Activated T-helper 17 cell treated with anti-CD3 and anti-CD28 coated beads, Interleukin-2, amount 50 U/mL, for 72 hours (primary cell): ENCODE measurements at places on chromosomes 4 and X.

DNA sequence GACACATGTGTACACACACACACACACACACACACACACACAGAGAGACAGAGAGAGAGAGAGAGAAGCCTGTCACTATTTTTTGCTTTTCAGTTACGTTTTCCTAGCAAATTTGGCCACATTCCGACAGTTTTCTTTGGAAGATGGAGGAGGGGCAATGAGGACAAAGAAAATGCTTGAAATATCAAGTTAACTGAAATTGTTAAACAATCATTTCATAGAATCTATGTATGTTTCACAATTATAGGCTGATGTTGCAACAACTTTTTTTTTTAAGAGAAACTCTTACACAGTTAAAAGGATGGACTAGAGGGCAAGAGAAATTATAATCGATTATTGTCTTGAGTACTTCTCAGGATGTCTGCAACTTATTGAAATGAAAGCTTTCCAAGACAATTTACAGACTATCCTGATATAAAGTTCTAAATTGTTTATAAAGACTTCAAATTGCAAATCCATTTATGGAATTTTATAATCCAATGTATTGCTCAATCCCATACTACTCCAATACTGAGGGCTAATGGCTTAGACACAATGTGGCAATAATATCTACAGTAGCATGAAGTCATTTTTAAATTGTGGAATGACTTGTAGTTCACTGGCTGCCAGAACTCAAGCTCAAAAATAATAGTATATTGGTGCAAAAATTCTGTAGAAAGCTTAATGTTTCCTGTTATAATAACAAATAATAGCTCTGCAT, 647.0 kb upstream of the PCDH7 start:
- ATAC-seq = no peak

DNA sequence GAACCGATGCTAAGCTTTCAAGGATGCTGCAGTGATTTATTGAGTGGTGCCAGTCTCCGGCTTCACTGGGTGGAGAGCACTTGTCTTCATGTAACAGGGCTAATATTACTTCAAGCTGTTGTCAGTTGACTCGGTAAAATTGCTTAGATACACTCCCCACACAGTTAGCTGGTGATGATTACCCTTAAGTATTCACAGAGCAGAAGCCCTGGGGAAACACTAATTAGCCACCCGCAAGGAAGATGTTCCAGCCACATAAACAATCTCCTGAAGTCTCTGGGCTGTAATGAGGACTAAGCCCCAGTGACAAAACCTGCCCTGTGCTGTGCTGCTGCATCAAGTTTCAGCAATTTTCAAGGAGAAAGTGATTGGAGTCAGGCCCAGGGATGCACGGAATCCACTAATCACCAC, 37.3 kb upstream of the GK2 start:
- no peak for ATAC-seq

DNA sequence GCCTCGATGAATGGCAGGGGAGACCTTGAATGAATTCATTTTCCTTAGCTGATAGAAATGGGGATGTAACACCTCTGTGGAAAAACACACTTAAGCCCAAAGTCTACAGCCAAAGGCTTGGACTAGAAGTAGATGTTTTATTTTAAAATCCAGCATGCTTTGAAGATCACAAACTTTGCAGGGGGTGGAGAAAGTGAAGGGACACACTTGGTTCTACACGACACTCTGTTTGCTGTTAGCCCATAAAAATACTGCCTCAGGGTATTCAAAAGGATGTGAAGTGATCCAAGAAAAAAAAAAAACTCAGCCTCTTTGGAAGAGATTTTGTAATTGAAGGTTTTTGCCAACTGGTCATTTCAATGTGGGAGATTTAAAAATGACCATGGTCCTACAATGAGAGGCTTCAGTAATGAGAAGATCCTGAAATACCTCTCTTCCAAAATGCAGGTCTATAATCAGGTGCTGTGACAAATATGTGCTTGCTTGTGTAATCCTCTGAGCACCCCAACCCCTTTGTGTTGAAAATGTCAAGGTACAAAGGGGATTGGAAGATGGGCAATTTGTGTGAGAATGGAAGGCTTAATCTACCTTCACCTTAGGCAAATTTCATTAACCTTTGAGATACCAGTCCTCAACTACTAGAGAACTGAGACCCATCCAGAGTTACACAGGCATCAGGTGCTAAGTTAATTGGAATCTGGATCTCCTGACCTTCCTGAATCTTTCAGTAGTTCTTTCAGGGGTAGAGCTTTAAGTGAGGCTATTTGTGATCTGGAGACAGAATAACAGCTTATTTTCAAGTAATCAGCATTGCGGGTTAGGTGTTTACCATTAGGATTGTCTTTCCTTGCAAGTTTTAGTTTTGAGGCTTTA, 82.5 kb downstream of the HS6ST2 start:
- ATAC-seq = no peak

- ATAC-seq = no peak
Observed at GRCh38 chr4:160485071-160485687, 1382.3 kb downstream of the RAPGEF2 start.

DNA sequence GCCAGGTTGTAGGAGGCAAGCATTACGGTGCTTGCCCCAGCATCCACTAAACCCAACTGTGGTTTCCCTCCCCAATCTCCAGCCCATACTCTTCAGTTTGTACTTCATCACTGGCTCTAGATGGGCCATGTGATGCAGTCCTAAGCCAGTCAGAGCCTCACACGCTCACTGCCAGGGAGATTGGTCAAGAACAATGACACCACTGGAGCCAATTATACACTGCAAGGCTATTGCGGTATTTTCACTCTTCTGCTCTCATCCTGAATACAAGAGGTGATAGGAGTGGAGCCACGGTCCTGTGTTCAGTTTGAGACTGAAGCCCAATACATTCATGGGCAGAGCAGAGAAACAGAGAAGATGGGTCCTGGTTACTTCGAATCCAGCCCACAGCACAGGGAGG, 58.4 kb downstream of the SEPSECS start:
- no peak for ATAC-seq

- peak; percentile 56 for ATAC-seq
Observed at GRCh38 chr4:17664755-17665154, 50.3 kb downstream of the MED28 start.

DNA sequence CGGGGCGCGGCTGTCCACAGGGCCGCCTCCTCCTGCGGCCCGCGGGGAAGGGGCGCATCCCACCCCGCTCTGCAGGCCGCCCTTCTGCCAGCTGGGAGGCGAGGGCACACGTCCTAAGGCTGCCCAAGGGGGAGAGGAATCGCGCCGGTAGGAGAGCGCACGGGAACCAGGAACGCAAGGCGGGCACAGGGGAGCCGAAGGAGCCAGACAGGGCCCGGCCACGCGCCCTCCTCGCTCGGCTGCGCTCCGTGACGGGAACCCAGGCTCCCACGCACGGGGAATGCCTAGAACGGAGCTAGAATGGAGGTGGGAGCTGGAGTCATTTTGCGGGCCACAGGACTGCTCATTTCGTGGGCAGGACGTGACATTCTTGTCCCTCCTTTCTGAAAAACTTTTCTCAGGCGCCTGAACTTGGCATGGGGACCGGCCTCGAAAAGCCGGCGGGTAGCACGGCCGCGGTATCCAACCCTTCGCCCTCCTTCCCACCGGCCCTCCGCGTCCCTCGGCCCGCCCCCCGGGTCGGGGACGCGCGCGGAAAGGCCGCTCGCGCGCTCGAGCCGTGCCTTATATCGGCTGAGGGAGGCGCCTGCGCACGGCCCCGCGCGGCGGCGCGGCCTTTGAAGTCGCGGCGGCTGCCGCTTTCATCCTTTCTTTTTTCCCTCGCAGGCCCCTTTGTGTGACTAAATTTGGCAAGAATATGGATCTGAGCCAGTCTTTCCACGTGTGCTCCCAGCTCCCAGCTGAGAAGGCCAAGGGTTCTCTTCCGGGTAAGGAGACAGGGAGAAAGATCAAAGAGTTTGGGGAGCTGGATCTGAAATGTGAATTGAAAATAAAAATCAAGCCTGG, 4.2 kb upstream of the LEF1 start:
- peak; percentile 58 for ATAC-seq

DNA sequence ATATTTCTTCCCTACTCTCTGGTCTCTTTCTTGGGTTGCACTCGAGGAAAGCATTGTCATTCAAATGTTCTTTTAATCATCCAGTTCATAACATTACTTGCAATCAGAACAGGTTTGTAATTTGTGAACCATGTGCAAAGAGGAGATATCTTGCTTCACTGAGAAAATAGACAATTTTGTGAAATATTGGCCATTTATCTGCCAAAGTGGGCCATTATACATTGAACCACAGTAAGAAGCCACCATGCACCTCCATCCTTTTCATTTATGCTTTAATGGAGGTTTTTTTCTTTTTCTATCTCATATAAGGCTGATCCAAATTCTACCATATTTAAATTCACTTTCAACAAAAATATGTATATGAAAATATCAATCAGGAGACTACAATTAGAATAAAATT, 335.3 kb upstream of the AADAT start:
- no peak for ATAC-seq

DNA sequence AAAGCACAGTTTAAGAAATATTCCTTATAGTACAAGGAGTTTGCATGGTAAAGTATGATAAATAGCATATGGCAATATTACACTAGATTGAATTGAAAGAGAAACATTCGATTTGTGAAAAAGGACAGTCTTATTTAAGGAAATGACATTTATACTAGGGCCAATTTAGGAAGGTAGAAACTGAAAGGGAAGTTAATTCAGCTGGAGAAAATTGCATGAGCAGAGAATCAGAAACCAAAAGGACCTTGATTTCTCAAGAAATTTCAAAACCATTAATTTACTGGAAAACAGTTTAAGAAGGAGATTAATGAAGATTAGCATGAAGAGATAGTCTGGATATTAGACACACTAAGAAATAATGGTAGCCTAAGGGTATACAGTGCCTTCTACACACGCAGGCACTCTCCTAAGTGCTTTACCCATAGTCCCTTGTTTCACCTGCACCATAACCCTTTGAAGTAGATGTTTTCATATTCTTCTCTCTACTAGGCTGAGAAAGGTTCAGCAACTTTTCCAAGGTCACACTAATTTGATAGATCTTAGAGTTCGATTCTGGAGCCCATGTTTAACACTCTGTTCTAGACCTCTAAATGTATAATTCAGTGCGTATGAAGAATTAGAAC, 259.1 kb upstream of the SLIT2 start:
- ATAC-seq = no peak

DNA sequence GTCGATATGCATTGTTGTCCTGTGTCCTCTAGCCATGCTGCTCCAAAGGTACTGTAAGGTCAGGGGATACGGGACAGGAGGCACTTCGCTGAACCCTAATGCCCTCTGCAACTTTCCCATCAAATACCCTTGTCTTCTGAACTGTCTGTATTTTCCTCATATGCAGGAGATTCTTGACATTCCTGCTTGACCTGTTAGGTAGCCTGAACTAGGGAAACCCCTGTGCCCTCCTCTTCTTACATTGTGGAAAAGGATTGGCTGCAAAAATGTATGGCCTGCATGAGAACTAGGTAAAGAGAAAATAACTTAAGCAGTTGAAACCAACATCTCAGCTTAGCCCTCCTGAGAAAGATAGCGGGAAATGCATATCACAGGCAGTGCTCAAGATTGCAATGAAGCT, 11.4 kb downstream of the RTL8B start:
- no peak for ATAC-seq

DNA sequence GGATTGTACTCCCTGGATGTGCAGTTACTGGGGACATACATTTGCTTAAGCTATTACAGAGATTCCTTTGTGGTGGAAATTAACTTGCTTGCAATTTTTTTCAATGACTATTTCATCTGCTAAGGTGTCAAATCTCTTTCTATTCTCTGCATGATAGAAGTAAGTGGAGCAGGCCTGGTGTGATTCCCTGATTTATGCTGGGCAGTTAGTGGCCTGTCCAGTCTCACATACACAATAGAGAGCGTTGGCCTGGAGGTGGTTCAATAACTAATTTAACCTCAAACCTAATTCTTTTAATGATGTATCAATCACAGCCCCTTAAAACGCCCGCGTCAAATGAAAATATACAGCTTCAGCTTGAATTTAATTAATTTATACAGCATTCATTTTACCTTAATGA, 28.5 kb downstream of the VCX3A start:
- no peak for ATAC-seq

DNA sequence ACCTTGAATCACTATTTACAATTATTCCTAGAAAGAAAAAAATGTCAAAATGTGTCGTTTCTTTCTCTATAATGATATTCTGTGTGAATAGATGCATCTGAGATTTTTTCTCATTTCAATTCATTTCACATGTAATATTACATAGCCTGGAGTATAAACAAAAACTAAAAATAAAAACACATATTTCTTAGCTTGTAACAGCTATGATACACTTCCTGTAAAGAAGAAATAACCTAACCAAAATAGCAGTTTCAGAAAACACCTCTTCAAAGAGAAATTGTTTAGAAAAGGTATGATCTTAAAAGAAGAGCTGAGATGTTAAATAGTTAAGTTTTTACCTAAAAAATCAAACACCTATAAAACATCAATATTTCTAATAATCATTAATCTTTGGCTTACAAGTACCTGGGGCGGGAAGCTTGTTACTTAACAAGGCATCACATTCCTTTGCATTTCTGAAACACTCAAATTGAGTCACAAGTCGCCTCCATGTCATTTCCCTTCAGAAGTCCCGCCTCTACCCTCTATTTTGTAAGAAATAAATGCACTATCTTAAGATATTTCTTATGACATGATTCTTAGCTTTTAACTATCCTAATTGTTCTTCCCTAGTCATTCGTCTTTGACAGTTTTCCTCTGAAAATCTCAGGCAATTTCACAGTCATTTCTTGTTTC, 76.5 kb downstream of the PCDH18 start:
- no peak for ATAC-seq

GRCh38 chrX:40727581-40728252, 7.6 kb downstream of the MED14 start:
- peak; percentile 16 for ATAC-seq

DNA sequence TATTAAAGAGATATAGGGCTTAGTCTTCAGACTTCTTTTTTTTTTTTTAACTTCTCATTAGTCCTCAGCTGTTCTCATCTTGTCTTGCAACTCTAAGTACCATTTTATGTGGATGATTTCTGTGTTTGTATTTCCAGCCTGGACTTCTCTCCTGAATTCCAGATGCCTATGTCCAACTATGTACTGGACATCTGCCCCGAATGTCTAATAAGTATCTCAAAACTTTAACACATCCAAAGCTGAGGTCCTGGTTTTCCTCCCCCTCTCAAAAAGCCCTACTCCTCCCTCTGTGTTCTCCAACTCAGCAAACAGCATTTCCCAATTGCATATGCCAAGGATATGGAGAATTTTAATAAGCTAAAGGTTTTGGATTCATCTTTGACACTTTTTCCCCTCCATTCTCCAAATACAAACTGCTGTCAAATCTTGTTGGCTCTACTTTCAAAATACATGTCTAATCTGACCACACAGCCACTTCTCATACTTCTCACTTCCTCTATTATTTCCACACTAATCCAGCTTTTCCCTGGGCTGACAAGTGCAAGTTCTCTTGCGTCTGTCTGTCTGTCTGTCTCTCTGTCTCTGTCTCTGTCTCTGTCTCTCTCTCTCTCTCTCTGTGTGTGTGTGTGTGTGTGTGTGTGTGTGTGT, 79.8 kb downstream of the CLCN5 start:
- ATAC-seq = no peak

DNA sequence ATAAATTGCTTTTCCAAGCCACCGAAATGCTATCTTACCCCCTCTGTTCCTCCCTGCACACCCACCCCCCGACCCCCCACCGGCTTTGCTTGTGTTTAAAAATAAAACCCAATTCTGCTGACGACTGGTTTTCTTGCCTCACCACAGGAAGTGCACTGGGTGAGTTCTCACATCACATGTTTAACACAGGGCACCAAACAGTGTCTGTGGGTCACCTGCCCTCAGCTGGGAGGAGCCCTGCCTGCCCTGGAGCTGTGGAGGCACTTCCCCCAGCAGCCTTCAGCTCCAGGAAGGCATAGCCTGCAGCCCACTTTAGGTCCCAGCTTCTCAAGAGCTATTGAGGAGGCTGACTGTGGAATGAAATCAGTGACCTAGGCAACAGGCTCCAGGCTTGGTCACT, 8.8 kb downstream of the TMEM255A start:
- ATAC-seq = peak; percentile 99
